ENCODE measurements at places on chromosomes 16 and 17. TPM values are rescaled to one million over a fixed set of nuclear protein-coding genes. Genes with fewer than 3 reads are reported as not detected.

- peak; percentile 92 for ATAC-seq
Observed at GRCh38 chr17:31094600-31095235, at the start of gene NF1. TSS of gene NF1 (plus strand) at chr17:31094977. CDS start at chr17:31095310, 333 bp downstream.

GRCh38 chr16:75074920-75075687 is 41.5 kb downstream of the LDHD start:
- ATAC-seq: no peak

- ATAC-seq: no peak
Observed at GRCh38 chr16:67969254-67970039, 1.0 kb upstream of the SLC12A4 start.

- ATAC-seq: no peak
Observed at GRCh38 chr17:70172449-70172848, 3.1 kb downstream of the KCNJ2 start.

DNA sequence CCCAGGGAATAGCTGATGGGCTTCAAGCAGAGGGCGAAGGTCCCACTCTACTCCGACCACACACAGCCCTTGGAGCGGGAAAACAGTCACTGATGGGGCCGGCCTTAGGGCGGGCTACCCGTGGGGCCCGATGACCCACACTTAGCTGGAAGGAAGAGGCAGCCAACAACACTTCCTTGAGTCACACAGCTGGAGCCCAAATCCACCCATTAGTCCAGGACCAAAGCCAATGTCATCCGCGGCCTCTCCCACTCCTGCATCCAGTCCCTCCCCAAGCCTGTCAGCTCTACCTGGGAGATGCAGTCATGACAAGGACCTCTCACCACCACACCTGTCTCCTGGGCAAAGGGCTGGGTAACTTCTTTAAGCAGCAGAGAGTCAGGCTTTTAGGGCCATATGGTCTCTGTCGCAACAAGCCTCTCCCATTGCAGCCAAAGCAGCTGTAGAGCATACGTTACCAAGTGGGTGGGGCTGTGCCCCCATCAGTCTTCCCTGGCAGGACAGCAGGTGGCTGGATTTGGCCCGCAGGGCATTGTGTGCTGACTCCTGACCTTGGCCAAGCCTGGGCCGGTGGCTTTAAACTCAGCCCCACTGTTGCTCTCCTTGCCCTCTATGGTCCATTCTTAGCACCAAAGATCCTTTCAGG is 110.7 kb downstream of the SOCS1 start:
- ATAC-seq: no peak

- ATAC-seq: no peak
Observed at GRCh38 chr17:61202564-61202963, 197.1 kb upstream of the TBX2 start.

The NPIPA3 gene
- 1.1 TPM for total RNA-seq

The PRR29 gene
- 0.75 TPM for total RNA-seq

The CAPNS2 gene
- 0.36 TPM for total RNA-seq

The SOST gene
- total RNA-seq: 0.10 TPM
